ENCODE measurements at places on chromosomes 11 and 22.

GRCh38 chr11:64947208-64947814 is 11.6 kb upstream of the GPHA2 start:
- DNase-seq = no peak

DNA sequence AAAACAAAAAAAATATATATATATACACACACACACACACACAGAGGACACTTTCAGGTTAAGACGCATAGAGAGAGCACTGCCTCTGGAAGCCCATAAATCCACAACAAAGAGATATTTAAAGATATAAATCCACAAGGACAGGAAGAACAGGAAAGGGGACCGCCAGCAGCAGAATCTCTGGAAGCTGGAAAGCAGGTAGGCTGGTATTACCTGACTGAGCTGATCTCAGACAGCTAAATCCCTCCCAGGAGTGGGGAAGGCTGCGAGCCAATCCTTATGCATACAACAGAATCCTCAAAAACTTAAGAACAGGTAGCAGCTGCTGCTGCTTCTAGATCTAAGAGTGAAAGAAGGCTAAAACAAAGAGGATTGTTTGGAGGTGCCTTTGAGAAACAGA is 1.8 kb upstream of the MCAT start:
- DNase-seq = no peak

- no peak for DNase-seq
Observed at GRCh38 chr11:127059750-127060149, 59.2 kb upstream of the KIRREL3 start.

- DNase-seq = no peak
Observed at GRCh38 chr11:131985846-131986301, 615.5 kb downstream of the NTM start.

- peak; percentile 44 for DNase-seq
Observed at GRCh38 chr22:24060375-24060788, 49.3 kb downstream of the CABIN1 start.

DNA sequence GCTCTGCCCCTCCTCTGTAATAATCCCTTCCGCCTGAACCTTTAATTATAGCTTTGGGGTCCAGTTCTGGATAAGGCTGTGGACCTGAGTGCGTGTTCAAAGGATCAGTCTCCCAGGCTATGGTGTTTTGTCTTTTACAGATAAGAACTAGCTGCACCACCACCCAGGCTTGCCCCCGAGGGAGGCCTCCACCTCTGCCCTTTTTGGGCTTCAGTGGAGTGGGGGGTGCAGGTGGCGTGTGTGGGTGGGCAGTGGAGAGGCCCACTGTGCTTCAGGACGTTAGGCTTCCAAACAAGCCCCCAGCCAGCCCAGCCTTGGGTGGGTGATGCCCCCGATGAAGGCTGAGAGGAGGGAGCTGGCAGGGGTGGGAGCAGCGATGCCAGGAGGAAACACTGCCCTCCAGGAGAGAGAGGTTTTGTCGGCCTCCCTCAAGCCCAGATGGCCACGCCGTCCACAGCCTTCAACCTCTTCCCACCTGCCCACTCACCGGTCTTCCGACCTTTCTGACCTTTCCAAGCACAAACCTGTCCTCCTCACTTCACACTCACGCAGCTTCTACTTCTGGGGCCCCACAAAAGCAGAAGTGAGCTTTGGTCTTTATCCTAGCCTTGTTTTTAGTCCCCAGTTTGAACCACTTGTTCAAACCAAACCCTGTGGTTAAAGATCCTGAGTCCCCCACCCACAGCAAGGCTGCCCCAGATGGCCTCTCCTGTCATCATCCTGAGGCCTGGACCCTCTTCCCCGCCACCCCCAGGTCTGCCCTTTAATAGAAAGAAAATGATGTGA is 20.4 kb downstream of the PSMD13 start:
- DNase-seq = no peak

DNA sequence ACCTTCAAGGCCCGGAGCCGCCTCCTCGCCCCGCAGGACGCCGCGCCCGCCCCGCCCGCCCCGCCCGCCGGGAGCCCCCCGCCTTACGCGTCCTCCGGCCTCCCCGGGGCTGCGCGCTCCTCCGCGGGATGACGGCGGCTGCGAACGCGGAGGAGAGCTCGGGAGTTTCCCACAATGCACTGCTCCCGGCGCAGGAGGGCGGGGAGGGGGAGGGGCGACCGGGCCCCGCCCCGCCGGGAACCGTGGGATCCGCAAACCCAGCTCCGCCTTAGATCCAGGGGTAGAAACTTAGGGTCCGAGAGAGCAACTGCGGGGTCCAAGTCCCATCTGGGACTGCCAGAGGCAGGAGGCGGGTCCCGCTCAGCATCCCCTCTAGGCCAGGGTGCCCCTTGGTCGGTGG is at the start of gene CEND1:
Gene CEND1, minus strand, starts transcription at position 148 of the 400 bp plus-strand sequence. CDS start 1,514 bp downstream, outside the sequence.
- DNase-seq = no peak

DNA sequence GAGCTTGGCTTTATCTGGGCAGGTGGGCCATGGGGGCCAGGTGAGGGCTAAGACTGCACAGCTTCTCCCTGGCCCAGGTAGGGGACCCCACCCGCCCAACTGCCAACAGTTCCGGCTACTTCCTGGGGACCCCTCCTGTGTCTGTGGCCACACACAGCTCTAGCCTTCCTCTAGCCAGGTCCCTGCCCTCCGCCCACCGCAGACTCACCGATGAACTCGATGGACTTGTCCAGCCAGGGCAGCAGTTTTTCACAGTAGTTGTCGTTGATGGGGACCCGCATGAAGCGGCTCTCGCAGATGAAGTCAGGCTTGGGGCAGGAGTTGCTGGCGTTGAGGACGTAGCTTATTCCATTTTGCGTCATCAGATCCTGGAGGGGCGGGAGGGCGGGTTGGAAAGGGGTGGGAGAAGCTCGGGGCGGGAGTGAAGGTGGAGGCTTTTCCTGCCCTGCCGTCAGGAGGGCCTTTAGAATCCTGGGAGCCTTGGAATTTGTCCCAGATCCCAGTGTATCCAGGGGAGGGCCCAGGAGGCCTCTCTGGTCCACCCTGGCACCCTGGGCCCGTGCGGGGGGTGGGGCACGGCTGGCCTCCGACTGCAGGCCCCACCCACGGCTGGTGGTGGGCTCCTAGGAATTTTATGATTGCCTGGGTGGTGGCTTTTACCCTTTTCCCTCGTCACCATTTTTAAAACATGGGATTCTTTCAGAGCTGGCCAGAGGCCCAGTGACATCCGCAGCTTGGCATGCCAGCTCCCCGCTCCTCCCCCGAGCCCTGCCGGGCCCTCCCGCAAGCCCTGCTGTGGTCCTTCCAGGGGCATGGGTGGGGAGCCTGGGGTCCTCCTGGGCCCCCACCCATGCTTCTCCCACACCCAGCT is 13.9 kb downstream of the DUSP8 start:
- DNase-seq = no peak

DNA sequence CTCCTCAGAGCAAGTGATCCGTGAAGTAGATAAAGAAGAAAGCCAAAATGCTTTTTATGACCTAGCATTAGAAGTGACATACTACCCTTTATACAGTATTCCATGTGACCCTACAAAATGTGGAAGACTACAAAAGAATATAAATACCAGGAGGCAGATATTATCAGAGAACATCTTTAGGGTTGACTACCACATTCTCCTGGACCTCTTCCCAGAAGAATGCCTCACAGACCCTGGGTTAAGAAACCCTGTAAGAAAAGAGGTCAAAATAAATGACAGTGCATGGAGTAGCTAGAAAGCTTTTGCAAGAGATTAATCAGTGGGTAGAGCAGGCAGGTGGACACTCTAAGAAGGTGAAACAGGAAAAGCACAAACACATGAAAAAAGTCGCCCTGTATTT is 69.2 kb downstream of the FANCF start:
- no peak for DNase-seq

DNA sequence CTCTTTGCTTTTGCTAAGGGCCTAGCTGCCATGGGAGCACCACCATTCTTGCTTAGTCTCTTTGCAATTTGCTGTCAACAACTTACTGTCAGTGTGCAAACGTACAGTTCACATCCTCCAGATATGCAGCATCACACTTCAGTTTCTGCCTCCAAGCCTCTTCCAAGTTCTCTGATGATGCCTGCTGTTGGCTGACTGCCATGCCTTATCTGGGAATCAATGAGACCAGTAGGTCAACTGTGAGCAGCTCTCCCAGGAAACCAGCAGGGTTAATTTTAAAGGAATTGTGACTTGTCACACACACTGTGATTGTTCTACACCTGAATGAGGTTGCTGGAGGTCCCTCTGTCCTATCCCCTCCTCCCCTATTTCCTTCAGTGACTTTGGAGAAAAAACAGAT is 56.0 kb downstream of the COPB1 start:
- DNase-seq = peak; percentile 64

DNA sequence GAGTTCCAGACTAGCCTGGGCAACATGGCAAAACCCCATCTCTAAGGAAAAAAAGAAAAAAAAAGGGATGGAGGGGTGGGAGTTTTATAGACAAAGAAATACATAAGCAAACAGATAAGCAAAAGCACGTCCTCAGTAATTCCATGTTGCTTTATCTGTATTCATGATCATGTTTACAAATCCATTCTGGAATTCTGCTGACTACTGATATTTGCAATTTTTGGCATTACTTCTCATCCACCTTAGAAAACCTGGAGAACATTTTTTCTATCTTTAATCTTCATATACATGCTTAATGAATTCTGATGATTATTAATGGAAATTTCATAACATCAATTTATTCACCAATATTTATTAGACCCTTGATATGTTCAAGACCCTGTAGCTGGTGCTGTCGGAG is 1.7 kb upstream of the FDX1 start:
- DNase-seq = no peak

GRCh38 chr11:17762309-17762974 is 27.9 kb downstream of the KCNC1 start:
- DNase-seq = peak; percentile 18

DNA sequence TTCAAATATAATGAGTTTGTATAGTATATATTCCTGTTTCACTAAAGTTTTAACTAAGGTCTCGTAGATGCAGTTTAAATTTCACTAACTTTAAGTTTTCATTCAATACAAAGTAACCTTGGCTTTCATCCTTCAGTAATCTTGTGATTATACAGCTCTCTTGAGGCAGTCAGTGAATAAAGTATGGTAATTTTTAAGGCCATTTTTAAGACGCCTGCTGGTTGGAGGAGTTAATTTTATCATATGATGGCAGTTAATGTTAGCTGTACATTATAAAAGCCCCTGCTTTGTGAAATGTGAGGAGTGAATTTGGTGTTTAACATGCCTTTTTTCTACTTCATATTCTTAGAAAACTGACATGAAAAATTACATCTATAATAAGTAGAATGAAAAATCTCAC is 163.6 kb downstream of the TMEM135 start:
- no peak for DNase-seq

- no peak for DNase-seq
Observed at GRCh38 chr11:46347637-46348311, 511 bp downstream of the DGKZ start.

GRCh38 chr11:125091247-125091876 is 20.1 kb downstream of the TMEM218 start:
- DNase-seq = peak; percentile 57

DNA sequence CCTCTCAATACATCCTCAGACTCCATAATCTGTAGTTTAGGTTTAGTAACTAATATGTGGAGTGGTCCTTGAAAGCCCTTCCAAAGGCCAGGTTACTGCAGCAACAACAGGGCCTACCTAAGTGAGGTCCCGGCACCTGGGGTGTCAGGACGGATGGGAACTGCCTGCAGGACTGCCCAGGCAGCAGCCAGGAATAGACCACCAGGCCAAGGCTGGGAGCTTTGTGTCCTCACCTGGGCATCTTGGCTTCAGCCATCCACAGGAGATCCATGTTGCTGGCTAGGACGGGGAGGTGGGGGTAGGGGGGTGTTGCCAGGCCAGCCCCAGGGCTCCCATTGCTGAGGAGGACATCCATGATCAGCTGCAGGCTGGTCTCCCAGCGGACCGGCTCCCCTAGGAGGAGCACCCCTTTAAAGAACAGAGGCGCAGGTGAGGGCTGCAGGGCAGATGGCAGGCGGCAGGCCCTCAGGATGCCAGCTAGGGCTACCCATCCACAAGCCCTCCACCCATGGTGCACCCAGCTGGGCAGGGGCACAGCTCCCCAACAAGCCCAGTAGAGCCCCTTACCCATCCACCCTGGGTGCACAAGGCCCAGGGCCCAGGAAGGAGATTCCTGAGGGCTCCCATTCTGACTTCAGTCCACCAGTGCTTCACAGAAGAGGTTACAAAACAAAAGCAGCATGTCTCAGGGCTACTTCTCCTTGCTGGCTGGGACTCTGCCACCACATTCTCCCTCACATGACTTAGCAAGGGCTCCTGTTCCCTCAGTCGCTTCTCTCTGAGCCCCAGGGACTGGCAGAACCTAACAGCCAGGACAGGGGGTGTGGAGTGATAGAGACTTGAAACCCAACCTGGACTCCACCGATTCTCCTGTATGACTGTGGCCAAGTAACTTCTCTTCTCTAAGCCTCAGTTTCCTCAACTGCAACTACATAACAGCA is 18.0 kb downstream of the HDHD5 start:
- no peak for DNase-seq

DNA sequence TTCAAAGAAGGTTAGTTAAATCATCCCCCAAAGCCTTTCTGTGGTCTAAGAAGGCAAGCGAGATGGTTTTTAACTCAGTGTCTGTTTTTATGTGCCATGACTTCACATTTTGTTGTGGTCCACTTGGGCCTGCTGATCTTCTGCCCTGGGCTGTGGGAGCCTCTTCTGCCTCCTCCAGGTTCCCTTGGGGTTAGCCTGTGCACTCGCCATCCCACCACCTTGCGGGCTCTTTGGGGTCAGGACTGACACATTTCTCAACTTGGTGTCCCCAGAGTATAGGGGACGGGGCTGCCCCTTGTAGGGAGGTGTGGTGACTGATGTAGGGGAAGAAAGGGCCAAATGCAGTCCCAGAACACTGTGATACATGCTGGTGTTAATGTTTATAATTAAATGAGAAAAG is 207.0 kb downstream of the TBC1D22A start:
- DNase-seq = no peak

DNA sequence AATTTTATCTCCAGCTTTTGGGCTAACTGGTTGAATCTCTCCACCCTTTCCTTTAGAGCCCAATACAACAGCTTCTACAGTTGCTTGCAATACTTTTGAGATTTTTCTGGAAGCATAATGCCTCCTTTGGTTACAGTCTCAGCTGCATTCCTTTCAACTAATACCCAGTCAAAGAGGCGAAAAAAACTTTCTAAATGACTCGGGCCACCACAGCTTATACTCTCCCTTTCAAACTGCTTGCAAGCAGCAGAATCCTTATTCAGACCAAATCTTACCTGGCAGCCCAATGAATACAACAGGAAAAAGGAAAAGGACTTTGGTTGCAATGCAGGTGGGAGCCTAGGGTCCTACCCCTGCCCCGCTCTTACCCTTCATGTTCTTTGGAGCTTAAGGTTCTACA is 15.8 kb downstream of the JAML start:
- no peak for DNase-seq

DNA sequence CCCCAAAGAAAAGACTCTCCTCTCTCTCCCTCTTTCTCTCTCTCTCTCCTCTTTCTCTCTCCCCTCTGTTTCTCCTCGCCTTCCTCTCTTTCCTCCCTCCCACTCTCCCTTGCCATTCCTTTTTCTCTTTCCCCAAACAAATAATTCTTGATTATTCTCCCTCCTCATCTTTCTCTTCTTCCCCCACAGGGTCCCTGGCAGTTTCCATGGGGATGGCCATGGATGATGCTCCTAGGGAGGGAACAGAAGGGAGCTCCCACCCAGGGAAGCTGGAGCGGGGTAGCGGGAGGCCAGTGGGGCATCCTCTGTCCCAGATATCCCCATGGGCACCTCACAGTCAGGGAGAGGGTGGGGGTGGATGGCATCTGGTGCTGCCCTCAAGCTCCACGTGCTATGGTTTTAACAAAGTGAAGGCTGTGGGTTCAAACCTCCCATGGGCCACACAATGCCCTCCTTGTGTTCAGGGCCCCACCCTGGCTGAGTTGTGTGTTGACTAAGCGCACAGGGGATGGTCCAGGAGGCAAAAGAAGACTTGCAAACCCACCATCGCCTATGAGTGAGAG is 266.4 kb downstream of the BUD13 start:
- no peak for DNase-seq

GRCh38 chr22:49475253-49475652 is 352.4 kb downstream of the BRD1 start:
- DNase-seq = no peak

Measured in mammary epithelial cell (primary cell).